ENCODE measurements at places on chromosomes 5 and 9.
A peak's percentile ranks its signal among the peaks of the same experiment; 100 is the strongest.

GRCh38 chr5:95993776-95994175 lies 32.1 kb upstream of the ELL2 start:
- no peak for DNase-seq

GRCh38 chr5:141492168-141492885 lies 3.4 kb downstream of the PCDHGC5 start:
- peak; percentile 16 for DNase-seq

DNA sequence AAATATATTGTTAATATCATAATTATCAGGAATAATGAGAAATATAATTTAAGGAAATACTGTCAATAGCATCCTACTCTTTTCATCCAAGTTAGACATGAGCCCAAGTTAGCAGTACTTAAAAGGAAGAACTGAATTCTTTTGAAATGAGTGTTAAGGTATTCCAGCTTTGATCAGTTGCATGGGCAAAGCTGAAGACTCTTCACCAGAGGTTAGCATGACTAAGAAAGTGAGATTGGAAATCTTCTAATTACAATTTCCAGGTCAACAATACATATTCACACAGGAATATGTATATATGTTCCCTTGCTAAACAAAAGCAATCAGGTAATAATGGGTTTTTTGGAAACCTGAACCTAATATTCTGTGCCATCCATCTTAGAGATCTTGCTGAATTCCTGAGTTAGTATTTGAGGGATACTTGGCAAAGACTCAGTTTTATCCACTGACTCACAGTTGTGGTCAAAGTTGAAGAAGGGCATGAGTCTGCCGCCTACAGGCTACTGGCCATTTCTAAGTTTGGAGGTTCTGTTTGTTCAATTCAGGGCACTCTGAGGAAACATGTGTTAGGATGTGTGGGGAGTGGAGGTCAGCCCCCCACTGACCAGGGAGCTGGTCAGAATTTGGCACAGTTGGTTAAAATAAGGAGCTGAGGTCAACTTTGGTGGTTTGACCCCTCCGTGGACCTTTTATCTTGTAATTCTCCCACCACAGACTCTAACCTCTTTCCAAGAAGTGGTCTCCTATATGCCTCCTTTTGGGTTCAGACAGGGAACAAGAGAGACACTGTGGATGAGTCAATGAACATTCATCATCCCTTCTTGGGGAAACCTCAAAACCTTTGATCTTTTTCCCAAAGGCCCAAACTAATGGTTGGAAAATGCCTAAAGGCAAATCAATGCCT lies 118.3 kb downstream of the PIK3R1 start:
- DNase-seq = no peak

GRCh38 chr5:90621848-90622247 lies 63.3 kb downstream of the ADGRV1 start:
- DNase-seq = no peak

DNA sequence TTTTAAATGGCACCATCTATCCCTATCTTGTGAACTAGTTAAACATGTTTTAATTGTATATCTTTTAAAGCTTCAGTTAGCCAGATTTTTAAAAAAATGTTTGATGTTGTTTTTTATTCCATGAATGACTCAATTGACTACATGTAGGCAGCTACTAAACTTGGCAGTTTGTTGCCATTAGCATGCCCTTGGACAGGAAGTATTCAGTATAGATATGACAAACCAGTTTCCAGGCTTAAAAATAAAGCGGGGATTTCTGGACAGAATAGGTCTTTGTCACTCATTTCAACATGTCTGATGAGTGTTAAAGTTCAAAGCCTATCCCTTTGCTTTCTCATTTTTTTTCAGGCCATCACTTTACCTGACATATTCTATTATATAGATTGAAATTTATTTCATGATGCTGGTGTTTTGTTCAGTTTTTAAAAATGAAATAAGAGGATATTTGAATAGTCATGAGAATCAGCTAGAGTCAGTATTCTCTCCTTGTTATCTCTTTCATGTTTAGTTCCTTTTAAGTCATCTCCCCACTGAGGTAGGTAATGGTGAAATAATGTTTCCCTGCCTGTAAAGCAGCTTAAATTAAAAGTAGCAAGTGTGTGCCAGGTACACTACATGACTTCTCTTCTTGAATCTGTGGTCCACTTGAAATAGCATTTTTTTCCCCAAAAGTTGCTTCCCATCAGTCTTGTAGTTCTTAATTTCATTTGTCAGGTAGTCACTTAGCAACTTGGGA lies 11.9 kb downstream of the TNFAIP8 start:
- no peak for DNase-seq

DNA sequence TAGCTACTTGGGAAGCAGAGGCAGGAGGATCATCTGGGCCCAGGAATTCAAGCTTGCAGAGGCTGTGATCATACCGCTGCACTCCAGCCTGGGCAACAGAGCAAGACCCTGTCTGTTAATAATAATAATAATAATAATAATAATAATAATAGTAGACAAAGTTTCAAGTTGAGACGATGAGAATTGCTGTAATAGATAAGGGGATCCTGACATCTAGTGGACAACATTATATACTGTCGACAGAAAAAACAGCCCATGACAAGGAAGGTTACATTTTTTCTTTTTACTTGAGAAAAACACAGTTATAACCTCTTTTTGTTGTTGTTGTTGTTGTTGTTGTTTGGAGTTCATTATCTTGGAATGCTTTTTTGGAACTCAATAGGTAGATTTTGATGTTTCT lies 35.3 kb downstream of the NDFIP1 start:
- no peak for DNase-seq

- no peak for DNase-seq
These were observed 44.7 kb upstream of the IZUMO3 start for GRCh38 chr9:24590432-24590831.

DNA sequence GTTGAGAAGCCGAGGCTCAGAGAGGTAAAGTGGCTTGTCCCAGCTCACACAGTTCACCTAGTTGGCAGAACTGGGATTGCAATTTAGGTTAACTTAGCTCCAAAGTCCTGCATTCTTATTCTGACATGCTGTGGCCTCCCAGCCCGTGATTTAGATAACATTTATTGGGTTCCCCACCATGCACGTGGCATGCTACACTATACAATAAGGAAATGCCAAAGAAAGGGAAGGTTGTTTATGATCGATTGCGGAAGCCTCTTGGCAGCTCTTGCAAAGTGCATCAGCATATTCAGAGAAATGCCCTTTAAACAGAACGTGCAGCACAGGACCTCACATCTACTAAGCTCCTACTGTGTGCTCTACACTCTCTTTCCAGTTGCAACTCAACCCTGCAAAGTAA lies 3.2 kb downstream of the NEURL1B start:
- no peak for DNase-seq

DNA sequence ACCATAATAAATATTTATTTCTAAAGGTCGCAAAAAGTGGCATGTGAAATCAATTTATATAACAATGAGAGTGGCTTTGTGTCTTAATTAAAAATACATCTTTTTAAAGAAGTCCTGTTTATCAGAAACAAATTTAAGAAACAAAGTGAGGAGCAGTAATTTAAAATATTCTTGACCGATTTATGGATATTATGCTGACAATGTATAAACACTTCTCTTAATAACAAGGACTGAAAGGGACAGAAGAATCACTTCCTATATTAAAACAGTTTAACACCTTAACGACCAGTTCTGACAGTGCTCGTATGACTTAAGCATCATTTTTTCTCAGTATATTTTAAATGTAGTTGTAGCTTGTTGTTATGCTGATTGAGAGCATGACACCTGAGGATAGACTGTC lies 149.1 kb downstream of the GABRB2 start:
- DNase-seq = no peak

GRCh38 chr5:16525651-16526050 lies 60.1 kb upstream of the ZNF622 start:
- DNase-seq = no peak

GRCh38 chr9:126453156-126453963 lies 126.7 kb downstream of the MVB12B start:
- DNase-seq = no peak
